A549 (cell line): ENCODE measurements at places on chromosomes 2 and 18.

- DNase-seq: peak; percentile 68
Measured at GRCh38 chr2:172806493-172806892, 70.8 kb downstream of the RAPGEF4 start.

- no peak for DNase-seq
Measured at GRCh38 chr18:42706029-42706608, 409.4 kb downstream of the RIT2 start.

DNA sequence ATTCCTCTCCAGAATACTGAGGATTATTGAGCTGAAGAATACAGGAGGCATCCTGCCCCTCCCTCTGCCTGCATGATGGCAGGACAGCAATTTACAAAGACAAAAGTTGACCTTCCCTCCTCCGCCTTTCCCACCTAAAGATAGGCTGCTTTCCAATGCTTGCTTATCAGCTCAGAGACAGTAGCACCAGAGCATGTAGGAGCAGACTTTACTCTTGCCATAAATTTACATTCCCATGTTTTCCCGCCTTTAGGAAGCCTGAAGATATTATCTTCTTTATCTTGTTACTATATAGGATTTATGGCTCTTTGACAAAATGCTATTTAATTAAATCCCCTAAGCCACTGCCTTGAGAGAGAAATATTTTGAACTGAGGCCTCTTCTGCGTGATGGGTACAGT is 135.6 kb upstream of the HNMT start:
- DNase-seq: no peak

DNA sequence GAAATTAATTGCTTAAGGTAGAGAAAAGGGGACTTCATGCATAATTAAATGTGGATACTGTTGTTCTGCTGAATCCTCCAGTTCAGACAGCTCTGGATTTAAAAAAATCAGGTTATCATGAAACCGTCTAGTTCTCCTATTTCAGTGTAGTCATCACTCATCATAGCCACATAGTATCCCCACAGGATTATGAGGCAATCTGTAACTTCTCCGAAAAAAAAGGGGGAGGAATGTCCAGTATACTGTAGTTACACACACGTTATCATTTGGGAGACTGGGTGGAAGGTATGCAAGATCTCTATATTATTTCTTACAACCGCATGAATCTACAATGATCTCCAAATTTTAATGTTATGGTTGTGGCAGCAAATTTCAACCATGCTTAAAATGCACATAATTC is 114.0 kb downstream of the HIBCH start:
- DNase-seq: no peak

DNA sequence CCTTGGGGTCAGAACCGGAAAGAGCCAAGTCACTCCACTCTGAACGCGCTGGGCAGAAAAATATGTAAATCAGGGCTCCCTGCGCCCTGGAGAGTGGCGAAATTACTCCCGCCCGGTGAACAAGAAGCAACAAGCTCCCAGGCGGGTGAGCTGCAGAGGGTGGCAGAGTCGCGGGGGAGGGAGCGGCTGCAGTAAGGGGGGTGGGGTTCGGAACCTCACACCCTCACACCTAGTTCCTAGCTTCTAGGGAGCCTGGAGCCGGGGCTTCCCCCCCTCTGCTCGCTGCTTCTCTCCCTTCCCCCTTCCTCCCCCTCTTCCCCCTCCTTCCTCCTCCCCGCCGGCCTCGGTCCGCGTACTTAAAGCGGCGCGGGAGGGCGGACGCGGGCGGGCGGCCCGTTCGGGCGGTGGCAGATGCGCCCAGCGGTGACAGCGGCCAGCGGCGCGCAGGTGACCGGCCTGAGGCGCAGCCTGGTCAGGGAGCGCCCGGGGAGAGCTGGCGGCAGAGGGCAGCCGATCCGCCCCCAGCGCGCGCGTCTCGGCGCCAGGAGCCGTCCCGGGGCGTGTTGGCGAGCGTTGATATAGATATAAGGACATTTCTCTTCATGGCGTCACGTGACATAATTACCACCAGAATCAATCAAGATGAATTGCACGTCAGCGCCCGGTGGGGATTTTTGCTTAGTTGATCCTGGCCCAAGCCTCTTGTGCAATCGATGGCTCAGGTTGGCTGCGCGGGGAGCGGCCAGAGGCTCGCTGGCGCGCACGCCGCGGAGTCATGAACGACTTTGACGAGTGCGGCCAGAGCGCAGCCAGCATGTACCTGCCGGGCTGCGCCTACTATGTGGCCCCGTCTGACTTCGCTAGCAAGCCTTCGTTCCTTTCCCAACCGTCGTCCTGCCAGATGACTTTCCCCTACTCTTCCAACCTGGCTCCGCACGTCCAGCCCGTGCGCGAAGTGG is at the start of gene HOXD11:
Gene HOXD11, plus strand, starts transcription at position 700 of the 959 bp plus-strand sequence. Its CDS starts 76 bp downstream, at position 776.
- peak; percentile 70 for DNase-seq

GRCh38 chr2:237886685-237887481 is 27.5 kb downstream of the RAMP1 start:
- no peak for DNase-seq

- DNase-seq: peak; percentile 28
Measured at GRCh38 chr2:8312861-8313830, 368.7 kb upstream of the ID2 start.

DNA sequence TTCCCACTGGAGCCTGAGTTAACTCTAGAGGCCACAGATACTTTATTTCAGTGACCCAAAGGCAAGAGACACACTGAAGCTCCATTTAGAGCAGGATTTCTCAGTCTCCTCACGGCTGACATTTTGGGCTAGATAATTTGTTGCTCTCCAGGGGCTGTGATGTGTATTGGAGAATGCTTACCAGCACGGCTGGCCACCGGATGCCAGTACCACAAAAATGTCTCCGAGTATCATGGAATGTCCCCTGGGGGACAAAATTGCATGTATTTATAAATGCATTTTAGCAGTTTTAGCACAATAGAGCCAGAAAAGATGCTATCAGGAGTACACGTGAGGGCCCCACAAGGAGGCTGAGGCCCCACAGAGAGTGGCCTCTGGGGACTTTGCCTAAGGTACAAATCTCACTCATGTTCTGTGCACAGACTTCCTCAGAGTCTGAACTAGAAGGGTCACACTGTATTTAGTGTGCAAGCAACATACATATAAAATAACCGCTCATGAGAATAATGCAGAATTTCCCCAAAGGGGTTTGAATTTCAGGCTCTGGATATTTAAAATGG is 20.5 kb upstream of the DCC start:
- no peak for DNase-seq

DNA sequence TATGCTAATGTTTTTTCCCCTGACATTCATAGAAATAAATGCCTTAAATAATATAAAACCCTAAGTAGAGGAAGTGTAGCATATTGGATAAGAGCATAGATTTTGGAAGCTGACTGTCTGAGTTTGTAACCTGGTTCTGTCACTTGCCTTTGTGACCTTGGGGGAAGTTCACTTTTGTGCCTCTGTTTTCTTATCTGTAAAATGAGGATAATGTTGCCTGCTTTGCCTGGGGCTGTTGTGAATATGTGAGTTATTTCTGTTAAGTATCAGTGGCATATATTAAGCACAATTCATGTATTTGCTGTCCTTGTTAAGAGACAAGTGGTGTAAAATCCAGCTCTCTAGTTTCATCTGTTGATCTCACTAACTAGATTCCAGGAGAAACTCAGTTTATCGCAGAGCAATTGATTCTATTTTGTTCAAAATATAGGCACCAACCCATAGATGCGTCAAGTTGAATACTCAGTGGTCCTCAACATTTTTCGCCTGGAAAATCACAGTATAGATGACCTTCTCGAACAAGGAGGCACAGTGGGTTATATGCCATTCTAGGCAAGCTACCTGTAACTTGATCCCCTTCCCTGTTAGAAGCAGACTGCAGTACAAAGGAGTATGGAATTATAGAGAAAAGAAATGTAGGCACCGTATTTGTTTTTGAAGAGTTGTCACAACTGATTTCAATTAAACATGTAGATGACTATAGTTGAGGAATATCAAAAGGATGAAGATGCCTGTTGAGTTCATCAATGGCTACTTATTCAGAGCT is 67.0 kb downstream of the SOCS6 start:
- DNase-seq: no peak

DNA sequence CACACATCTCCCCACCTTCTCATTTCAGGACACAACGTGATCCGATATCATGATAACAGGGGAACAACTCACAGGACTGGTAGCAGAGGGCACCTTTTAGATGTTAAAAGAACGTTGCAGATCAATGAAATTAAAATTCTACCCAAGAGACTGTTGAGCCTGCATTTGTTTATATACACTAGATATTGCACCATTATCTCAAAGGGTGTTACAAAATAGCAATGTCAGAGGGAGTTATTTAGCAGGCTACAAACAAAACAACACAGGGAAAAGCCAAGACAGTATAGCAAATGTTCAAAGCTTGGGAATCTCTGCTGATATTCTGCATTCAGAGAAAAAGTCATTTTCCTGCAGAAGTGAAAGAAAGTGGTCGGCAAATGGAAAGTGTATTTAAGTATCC is 139.5 kb downstream of the MYO5B start:
- DNase-seq: no peak

DNA sequence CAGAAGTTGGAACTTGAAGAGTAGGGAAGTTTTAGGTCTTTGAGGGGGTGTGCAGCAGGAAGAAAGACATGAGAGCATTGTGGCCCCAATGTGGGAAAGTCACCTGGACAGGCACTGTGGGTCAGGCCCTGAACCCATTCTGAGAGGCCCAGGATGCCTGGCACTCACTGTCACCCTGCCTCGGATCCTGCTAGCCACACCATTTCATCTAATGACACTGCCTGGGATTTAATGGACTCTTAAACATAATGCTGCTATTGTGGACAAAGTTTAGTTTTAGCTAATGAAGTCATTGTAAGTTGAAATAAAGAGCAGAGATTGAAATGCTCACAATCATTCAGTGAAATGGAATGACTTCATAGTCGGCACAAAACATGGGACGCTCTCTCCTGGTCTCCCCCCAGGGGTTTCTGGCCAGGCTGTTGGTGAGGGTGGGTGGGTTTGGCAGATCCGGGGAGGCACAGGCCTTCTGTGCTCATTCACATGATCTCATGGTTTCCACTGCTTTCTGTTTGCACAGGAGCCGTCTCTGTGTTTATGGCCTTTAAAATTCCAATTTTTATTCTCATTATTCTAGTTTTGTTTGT is 141.8 kb upstream of the KLHL29 start:
- DNase-seq: no peak

DNA sequence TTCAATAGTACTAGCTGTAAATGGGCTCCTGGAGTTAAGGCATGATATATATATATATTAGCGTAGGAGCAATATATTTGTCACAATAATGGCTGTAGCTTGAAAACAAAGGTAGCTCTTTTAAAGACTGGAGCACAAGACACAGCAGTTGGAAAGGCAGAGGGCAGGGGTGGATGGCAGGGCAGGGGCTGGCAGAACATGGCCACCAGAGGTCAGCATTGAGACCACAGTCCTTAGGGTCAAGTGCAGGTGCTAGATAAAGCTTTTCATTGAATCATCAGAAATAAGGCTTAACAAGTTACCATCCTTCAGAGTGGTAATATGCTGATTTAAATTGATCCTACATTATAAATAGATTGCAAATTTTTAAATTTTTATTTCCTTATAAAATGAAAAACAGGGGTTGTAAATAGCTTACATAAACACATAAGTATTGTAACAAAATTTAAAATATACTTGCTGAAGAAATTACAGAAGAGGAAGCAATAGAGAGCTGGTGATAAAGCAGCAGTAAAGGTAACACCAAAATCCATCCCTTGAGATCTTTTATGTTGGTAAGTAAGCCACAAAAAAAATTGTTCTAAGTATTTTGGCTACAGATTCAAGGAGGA is 161.2 kb upstream of the PIEZO2 start:
- DNase-seq: peak; percentile 13

DNA sequence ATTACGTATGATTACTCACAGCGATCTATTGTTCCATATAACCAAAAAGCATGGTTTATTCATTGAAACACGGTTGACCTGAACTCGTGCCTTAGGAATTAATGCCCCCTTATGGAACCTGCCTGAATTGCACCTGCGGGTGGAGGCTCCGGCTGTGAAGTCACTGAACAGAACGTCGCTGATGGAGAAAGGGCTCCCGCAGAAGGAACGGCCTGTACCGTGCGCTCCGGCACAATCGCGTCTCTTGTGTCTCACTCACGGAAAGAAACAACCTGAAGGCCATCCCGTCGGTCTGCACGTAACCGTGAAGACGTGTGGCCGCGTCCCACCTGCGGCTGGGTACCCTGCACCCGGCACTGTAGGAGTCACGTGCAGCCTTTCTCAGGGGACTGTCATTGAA is 133.1 kb downstream of the NFATC1 start:
- peak; percentile 73 for DNase-seq

GRCh38 chr2:62091471-62091870 is 104.4 kb upstream of the B3GNT2 start:
- no peak for DNase-seq

DNA sequence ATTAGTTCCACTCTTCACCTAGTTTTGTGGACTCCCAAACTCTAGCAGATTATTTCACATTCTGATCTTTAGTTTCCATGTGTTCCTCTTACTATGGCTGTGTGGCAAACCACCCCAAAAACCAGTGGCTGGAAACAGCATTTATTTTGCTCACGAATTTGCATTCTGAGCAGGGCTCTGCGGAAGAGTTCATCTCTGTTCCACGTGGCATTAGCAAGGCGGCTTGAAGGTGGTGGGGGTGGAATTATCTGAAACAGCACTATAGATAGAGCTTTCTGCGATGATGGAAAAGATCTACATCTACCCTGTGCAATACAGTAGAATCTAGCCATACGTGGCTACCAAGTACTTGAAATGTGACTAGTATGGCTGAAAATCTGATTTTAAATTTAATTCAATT is 5.9 kb downstream of the TWSG1 start:
- no peak for DNase-seq

- DNase-seq: no peak
Measured at GRCh38 chr18:62288665-62289008, 36.5 kb upstream of the TNFRSF11A start.

- DNase-seq: no peak
Measured at GRCh38 chr2:158823486-158824237, 28.5 kb downstream of the DAPL1 start.

DNA sequence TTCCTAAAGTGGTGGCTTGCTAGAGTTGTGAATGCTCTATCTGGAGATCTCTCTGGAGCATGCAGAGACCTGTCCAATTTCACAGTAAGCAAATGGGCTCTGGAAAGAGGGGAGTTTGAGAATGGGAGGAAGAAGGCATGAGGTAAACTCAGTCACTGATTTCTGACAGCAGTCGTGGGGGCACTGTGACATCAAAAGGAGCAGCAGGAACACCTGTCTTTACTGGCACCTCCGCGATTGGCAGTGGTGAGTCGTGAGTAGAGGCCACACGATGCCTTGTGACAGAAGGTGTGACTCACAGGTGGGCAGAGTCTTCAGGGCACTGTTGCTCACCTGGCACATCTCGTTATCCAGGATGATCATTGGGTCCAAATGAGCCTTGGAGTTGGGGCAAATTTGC is 38.8 kb upstream of the CAVIN2 start:
- DNase-seq: no peak

- no peak for DNase-seq
Measured at GRCh38 chr2:177284531-177284930, 20.0 kb upstream of the NFE2L2 start.
